ENCODE measurements at places on chromosomes 2 and 18. TPM values are rescaled to one million over a fixed set of nuclear protein-coding genes. Genes with fewer than 3 reads are reported as not detected.

GRCh38 chr18:37251679-37252078 is 313.9 kb downstream of the CELF4 start:
- no peak for DNase-seq

- no peak for DNase-seq
Observed at GRCh38 chr2:239876271-239876947, 148.7 kb downstream of the NDUFA10 start.

DNA sequence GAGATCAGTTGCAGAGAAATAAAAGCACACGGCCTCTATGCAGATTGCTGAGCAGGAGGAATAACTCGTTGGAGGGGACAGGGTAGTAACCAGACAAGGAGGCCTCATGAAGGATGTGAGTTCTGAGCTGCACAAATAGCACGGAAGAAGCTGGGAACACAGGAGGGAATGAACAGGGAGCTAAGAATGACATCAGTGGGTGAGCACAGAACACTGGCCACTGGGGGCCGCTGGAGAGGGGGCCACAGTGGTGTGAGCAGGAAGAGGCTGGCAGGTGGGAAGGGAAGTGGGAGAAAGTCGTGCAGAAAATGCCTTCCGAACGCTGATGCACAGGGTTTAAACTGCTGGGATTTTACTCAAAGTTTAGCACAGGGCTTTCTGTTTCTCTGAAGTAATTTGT is 61.0 kb downstream of the ZAP70 start:
- DNase-seq, result no peak

DNA sequence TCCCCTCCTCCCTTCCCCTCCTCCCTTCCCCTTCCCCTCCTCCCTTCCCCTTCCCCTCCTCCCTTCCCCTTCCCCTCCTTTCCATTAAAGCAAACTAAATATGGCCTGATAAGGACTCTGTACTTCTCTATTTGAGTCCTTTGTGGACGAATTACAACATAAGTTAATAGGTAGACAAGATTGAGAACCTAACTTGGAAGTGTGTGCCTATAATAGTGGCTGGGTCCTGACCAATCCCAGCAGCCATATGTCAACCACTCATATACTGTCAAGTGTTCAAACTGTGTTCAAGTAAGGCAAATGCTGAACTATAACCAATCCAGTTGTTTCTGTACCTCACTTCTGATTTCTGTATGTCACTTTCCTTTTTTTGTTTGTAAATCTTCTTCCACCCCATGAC is 97.1 kb upstream of the RBMS1 start:
- DNase-seq, result no peak

TLX2 gene
- not detected for polyA plus RNA-seq

CHRNA1 gene
- polyA plus RNA-seq, result 81.4 TPM
